ENCODE measurements at places on chromosomes 11 and 22.
A peak's percentile ranks its signal among the peaks of the same experiment; 100 is the strongest.

DNA sequence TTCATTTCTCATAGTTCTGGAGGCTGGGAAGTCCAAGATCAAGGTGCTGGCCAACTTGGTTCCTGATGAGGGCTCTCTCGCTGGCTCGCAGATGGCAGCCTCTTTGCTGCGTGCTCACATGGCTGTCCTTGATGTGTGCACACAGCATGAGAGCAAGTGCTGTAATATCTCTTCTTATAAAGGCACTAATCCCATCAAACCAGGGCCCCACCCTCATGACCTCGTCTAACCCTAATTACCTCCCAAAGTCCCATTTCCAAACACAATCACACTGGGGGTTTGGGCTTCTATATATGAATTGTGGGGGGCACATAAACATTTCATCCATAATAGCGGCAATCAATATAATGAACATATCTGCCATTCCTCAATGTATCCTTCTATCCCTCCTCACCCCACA, 1062.1 kb downstream of the BRD1 start:
- no peak overlapping the region for H3K27ac ChIP-seq
- H3K36me3 ChIP-seq: no peaks in the 10 kb centered on the region
- H3K27me3 ChIP-seq: no peaks in the 10 kb centered on the region
- H3K4me3 ChIP-seq: no peak overlapping the region
- no peaks in the 10 kb centered on the region for H3K4me1 ChIP-seq

GRCh38 chr11:12109591-12110196, 696 bp upstream of the MICAL2 start:
- no peak overlapping the region for H3K27ac ChIP-seq
- no peaks in the 10 kb centered on the region for H3K27me3 ChIP-seq
- no peak for DNase-seq
- H3K4me1 ChIP-seq: peaks cover 25% of the 10 kb centered on the region
- H3K36me3 ChIP-seq: peaks cover 4% of the 10 kb centered on the region

DNA sequence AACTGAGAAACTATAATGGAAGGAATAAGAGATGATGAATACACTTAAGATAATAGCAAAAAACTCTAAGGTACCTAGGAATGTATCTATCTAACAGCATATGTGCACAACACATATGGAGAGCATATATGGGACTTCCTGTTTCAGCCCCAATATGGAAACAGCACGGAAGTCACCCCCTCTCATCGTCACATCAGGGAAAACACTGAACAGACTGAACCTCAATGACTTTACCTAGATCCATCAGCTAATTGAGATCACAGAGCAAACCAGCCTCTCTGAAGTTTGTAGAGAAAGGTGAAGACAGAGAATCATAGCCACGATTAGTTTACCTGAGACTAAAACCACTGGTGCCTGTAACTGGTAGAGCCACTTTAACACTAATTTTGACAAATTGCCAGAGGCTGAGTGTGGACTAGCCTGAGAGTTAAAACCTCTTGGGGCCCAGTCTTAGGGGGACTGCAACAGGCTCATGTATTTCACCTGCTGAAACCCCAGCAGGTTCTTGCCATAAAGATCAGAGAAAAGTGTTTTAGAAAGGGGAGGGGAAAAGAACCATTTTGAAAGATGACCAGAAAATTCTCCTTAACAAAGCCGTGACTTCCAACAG, 722.6 kb downstream of the TBC1D22A start:
- no peaks in the 10 kb centered on the region for H3K36me3 ChIP-seq
- H3K4me3 ChIP-seq: no peak overlapping the region
- no peaks in the 10 kb centered on the region for H3K4me1 ChIP-seq

GRCh38 chr11:64355078-64355940, 3.7 kb upstream of the RPS6KA4 start:
- peaks cover 4% of the 10 kb centered on the region for H3K27me3 ChIP-seq
- H3K4me3 ChIP-seq: no peak overlapping the region
- peaks cover 46% of the 10 kb centered on the region for H3K4me1 ChIP-seq
- H3K27ac ChIP-seq: peak overlapping the region; percentile 20

- H3K4me3 ChIP-seq: no peak overlapping the region
- DNase-seq: no peak
- peaks cover 10% of the 10 kb centered on the region for H3K27me3 ChIP-seq
- peaks cover 13% of the 10 kb centered on the region for H3K4me1 ChIP-seq
- no peak overlapping the region for H3K27ac ChIP-seq
Measured at GRCh38 chr11:61927501-61927900, 10.1 kb upstream of the RAB3IL1 start.

DNA sequence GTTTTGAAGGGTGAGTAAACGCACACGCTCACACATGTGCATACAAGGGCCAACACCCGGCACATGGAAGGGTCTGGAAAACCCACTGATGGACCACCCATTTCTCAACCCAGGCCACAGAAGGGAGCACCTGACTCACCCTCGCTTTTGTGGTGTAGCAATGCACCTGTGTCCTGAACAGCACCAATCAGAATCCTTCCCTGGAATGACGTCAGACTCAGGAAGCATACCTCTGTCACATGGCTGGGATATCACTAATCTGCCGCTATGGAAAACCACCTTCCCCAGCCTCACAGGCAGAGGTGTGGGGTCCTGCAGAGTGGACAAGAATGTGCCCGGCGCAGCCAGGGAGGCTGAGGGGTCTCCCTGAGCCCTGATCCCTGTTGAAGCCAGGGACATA, 9.0 kb upstream of the OSM start:
- H3K4me3 ChIP-seq: no peak overlapping the region
- H3K4me1 ChIP-seq: peaks cover 14% of the 10 kb centered on the region
- DNase-seq: no peak

DNA sequence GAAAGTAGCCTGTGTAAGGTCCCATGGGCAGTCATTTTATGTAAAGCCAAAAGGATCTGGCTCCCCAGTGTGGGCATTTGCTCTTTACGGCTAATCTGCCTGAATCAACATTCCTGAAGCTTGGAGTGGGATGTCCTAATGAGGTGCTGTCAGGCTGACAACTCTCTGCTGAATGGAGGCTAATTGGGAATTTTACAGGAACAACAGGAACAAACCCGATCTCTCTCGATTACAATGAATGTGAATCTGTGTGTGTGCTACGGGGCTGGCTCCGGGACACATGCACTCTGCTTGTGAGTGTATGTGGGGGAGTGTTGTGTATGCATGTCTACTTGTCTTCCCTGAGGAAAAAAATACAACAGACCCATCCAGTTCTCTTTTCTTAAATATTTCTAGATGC, 415.2 kb downstream of the TENM4 start:
- peaks cover 38% of the 10 kb centered on the region for H3K27me3 ChIP-seq
- peaks cover 1% of the 10 kb centered on the region for H3K4me1 ChIP-seq
- H3K4me3 ChIP-seq: no peak overlapping the region
- no peaks in the 10 kb centered on the region for H3K36me3 ChIP-seq

DNA sequence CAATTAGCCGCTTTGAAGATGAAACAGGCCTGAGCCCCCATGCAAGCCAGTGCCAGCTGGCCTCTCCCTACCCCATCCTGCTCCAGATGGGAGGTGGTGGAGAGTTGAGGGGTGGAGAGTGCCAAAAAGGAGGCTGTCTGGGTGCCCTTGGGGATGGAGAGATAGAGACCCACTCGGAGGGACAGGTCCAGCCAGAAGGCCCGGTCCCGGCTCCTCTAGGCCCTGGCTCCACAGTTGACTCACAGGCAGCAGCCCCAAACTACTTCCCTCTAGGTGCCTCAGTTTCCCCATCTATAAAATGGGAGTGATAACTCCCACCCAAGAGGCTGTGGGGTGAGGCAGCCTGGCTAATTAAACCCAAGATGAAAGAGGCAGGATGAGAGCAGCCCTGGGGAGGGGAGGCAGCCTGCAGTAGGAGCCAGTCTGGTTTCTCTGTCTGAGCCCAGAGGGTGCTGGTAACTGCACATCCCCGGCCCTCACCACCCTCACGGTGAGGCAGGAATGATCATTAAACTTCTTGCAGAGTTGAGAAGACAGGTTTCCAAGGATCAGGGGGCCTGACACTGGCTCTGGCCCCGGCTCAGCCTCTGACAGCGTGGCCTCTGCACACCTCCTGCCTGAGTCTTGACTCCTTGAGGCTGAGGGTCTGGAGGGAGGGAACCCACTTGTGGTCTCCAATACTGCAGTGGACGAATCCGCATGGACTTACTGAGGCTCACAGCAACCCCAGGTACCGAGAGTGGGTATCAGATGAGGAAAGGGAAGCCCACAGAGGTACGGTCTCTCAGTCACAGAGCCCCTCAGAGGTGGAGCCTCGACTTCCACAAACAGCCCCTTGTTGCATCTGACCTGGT, 1.4 kb upstream of the AP5B1 start:
- H3K27ac ChIP-seq: no peak overlapping the region
- DNase-seq: no peak
- H3K27me3 ChIP-seq: peaks cover 40% of the 10 kb centered on the region

DNA sequence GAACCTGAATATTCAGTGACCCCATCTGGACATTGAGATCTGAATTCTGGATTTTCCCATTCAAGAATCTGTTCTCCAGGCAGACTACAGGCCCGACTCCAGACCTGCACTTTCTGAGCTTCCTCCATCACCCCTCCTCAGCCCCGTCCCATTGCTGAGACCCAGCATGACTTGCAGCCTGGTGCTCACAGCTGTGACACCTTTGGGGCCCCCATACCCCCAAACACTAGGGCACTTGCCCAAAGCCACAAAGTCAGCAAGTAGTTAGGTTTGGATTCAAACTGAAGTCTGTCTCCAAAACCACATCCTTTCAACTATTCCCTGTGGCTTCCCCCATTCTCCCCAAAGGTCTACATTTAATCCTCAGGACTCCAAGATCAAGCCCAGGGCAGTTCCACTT, 128.2 kb upstream of the ZBED5 start:
- peaks cover 4% of the 10 kb centered on the region for H3K4me1 ChIP-seq
- H3K27me3 ChIP-seq: no peaks in the 10 kb centered on the region
- no peak overlapping the region for H3K27ac ChIP-seq
- H3K4me3 ChIP-seq: no peak overlapping the region

- H3K27me3 ChIP-seq: no peaks in the 10 kb centered on the region
- peaks cover 12% of the 10 kb centered on the region for H3K4me1 ChIP-seq
- no peak overlapping the region for H3K4me3 ChIP-seq
- peaks cover 56% of the 10 kb centered on the region for H3K36me3 ChIP-seq
Measured at GRCh38 chr22:21694795-21695429, 29.1 kb downstream of the PPIL2 start.

DNA sequence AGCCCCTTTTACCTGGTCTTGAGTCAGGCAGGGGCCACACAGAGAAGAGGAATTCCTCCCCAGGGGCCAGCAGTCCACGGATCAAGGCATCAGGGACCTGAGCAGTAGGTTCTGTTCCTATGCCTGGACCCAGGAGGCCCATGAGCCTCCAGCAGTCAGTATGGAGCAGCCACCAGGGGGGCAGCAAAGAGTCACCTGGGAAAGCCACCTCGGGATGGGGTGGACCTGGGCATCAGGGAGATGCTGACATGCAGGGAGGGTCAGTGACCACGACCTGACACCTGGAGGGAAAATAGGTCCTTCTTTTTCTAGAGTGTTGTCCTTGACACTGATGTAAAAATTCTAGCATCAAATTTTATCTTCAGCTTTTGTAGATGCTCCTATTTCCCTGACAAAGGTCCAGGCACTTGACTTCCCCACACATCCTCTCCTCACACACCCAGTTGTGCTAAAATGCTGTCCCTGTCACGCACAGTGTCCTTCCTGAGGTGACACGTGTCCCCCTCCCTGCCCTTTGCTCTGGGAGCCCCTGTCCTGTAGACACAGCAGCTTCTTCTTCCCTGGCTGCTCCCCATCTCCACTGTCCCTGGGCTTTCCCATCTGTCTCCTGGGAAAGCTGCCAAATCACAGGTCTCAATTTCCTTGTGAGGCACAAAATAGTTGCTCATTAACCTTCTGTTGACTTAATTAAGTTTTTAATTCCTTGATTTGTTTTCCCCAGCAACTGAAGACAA, 70.0 kb upstream of the IGLL5 start:
- DNase-seq: no peak
- peaks cover 56% of the 10 kb centered on the region for H3K27me3 ChIP-seq
- H3K4me1 ChIP-seq: no peaks in the 10 kb centered on the region
- no peak overlapping the region for H3K27ac ChIP-seq
- H3K4me3 ChIP-seq: no peak overlapping the region

DNA sequence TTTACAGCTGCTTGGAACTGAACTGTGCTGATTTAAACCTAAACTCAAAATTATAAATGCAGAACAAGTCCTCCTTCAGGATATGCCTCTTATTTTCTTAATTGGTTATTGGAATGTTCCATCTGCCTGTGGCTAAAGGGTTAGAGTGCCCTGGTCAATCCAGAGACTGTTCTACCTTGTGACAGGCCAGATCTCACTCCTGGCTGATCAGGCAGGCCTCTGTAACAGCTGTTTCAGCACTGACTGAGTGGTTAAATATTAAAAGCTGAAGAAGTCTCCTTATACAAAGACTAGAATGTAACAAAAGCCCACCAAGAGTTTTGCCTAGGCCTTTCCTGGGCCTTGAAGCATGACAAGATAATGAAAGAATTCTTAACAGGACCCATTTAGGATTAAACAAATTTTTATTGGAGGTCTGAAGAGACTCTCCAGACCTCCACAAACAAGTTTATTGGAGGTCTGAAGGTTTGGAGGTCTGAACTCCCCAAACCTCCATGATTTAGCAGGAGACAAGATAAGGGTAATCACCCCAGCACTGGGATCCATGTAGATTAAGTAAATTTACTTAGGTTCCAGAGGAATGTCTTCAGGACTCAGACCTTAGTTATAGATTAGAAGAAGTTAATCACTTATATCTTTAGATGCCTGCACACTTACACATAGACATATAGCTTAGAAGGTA, 35.8 kb downstream of the TMPRSS5 start:
- peaks cover 4% of the 10 kb centered on the region for H3K27me3 ChIP-seq
- DNase-seq: no peak
- H3K27ac ChIP-seq: no peak overlapping the region
- peaks cover 16% of the 10 kb centered on the region for H3K4me1 ChIP-seq

DNA sequence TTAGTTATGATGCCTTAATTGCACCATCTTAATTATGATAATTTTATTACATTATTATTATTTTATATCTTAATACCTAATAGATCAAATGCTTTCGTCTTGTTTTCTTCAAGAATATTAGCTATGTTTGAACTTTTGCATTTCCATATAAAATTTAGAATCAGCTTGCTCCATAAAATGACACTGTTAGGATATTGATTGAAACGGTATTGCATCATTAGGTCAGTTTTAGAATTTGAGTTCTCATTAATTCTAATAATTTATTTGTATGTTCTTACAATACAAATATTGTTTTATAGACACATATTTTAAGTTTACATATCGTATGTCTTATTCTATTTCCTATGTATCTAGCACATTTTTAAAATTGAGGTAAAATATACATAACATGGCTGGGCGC, 6.7 kb downstream of the CFAP68 start:
- H3K36me3 ChIP-seq: no peaks in the 10 kb centered on the region
- no peaks in the 10 kb centered on the region for H3K27me3 ChIP-seq
- no peaks in the 10 kb centered on the region for H3K4me1 ChIP-seq

- H3K4me3 ChIP-seq: no peak overlapping the region
- no peak overlapping the region for H3K27ac ChIP-seq
- H3K36me3 ChIP-seq: no peaks in the 10 kb centered on the region
- H3K4me1 ChIP-seq: peaks cover 8% of the 10 kb centered on the region
- no peak for DNase-seq
Measured at GRCh38 chr11:86517557-86517956, 142.9 kb downstream of the CCDC81 start.

Measured in mesenchymal stem cell (in vitro differentiated cells and primary cell).